Right atrium auricular region (tissue), 2 donors: ENCODE measurements at places on chromosomes 11 and 22.

- DNase-seq: no peak
Measured at GRCh38 chr11:71102251-71102995, 150.0 kb downstream of the SHANK2 start.

GRCh38 chr11:87213444-87213843 is 175.7 kb downstream of the TMEM135 start:
- DNase-seq: no peak

DNA sequence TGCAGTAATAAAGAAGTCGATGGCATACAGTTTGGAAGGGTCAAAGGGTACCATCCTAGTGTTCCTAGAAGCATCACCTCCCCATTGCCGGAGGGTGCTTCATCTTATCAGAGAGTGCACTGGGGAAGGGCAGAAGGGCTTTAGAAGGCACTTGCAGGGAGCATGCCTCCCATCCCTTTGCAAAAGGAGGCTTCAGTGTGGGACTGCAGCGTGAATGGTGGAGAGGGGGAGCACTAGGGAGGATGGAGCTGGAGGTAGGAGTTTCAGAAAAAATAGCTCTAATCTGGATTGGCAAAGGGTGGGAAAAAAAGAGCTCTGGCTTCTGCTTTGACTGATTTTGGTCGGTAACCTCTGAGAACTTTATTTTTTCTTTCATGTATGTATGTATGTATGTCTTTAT is 5.0 kb downstream of the NTM start:
- DNase-seq: no peak

DNA sequence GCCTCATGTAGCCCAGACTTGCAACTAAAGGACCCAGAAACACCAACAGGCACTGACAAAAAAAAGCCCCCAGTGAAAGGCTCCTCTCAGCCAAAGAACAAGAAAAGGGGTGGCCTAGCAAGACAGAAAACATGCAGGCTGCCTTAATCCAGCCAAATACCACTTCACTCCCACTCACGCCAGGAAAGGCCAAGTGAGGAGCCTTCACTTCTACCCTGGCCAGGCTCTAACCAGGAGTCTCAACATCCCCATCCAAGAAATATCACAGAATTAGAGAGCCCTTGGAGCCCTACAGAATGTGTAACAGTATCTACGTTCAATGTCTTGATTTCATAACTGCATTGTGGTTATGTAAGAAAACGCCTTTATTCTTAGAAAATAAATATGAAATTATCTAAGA is 149.0 kb downstream of the APOL5 start:
- no peak for DNase-seq

- DNase-seq: no peak
Measured at GRCh38 chr11:1128311-1129142, 29.2 kb upstream of the MUC5AC start.

DNA sequence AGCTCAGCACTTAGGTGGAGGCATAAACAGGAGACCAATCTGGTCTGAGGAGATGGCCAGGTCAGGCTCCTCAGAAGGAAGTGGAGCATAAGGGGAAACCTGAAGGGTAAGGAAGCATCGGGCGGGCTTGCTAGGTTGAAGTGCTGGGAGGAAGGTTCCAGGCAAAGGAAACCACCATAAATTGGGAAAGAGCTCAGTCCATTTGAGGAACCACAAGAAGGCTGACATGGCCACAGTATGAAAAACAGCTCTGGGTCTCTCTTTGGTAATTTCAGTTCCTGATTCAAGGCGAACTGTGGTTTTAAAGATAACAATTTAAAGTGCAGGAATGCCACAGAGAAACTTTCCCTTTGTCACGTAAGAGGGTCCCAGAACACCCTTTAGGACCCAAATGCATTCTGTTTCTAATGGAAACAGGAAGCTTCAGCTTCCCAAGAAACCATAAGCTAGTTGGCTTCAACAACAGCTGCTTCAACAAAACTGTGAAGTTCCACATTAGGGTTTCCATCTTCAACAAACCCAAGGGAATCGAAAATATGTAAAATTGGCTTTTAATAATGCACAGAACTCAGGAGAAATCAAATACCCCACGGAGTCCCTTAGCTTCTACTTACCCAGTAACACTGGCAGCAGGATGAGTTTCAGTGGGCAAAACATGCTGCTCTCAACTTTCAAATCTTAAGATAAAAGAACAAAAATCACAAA is 10.4 kb downstream of the JAML start:
- DNase-seq: no peak

DNA sequence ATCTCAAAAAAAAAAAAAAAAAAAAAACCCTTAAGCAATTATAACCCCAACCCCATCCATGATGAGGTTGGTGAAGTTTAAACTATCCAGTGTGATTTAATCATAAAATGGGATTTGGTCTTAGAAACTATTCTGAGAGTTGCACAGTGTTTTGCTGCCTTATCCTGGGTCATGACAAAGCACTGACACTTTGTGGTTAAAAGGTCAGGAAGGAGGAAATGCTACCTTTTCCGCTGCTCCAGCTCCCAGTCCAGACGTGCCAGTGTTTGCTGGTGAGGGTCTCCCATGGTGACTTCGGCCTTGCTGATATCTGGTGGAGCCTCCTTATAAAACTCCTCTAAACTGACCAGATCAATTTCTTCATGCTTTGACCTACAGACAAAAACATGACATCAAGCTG is 14.5 kb downstream of the THOC5 start:
- no peak for DNase-seq
